Stimulated activated CD8-positive, alpha-beta memory T cell treated with anti-CD3 and anti-CD28 coated beads, Interleukin-4, amount 100 ng/mL, for 1 hour (primary cell): ENCODE measurements at places on chromosomes 4 and X.

- no peak for DNase-seq
Measured at GRCh38 chr4:19259920-19260319, 991.8 kb upstream of the SLIT2 start.

GRCh38 chrX:107826238-107827029 lies 768 bp downstream of the MID2 start:
- DNase-seq, result peak; percentile 2

GRCh38 chrX:12412561-12412960 lies 274.3 kb downstream of the FRMPD4 start:
- DNase-seq, result no peak

GRCh38 chr4:4606321-4606720 lies 64.5 kb upstream of the STX18 start:
- no peak for DNase-seq

DNA sequence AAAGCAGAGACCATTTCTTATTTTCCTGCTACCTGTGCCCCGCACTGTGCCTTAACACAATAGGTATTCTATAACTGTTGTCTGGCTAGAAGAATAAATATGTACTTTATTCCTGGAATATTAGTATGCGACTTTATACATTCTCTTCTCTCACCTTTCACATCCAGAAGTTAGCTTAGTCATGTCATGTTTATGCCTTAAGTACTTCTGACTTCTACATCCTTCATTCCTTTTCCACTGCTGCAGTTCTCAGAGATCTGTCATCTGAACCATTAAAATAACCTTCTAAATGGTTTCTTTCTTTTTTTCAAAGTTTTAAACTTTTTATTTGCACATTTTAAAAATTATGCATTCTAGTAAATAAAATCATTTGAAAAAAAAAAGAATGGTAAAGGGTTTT lies 34.4 kb downstream of the KIF4A start:
- DNase-seq, result no peak

- DNase-seq, result no peak
Measured at GRCh38 chr4:42646999-42647541, 9.8 kb downstream of the ATP8A1 start.

DNA sequence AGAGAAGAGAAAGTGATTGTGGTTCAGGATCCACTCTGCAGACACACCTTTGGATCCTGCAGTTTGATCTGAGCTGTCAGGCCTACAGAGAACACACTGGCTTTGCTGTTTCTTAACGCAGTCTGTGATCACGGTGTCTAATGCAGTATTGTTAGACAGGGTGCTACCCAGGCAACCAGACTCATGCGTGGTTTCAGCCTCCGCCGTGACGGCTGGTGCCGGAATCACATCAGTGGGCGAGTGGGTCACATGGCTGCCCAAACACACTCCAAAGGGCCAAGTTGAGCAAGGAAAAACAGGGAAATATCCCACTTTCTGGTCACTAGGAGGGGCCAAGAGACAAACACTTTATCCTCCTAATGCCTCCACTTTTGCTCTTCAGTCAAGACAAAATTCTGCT lies 27.5 kb downstream of the CCDC149 start:
- DNase-seq, result no peak

DNA sequence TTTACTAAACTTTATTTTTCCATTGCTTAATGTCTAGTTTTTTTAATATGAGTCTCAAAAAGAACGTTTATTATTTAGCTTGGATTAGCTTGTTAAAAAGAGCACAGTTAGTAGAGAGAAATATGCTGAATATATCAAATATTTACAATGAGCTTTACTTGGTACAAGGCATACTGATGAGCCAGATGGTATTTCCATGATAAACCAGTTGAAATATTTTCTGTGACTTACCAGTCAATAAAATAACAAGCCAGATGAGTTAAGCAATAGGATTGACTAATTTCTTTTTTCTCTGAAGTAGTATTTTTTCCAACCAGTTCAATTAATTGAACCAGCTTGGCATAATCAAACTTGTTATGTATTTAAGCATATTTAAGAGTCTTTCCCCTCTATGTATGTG lies 134.1 kb downstream of the KLHL34 start:
- DNase-seq, result no peak

DNA sequence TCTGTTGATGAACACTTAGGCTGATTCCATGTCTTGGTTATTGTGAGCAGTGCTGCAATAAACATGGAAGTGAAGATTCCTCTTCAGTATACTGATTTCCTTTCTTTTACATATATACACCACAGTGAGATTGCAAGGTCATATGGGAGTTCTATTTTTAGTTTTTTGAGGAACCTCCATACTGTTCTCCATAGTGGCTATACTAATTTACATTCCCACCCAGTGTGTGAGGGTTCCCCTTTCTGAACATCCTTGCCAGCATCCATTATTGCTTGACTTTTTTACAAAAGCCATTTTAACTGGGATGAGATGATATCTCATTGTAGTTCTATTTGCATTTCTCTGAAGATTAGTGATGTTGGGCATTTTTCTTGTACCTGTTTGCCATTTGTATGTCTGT lies 80.5 kb upstream of the GALNT7 start:
- DNase-seq, result no peak

DNA sequence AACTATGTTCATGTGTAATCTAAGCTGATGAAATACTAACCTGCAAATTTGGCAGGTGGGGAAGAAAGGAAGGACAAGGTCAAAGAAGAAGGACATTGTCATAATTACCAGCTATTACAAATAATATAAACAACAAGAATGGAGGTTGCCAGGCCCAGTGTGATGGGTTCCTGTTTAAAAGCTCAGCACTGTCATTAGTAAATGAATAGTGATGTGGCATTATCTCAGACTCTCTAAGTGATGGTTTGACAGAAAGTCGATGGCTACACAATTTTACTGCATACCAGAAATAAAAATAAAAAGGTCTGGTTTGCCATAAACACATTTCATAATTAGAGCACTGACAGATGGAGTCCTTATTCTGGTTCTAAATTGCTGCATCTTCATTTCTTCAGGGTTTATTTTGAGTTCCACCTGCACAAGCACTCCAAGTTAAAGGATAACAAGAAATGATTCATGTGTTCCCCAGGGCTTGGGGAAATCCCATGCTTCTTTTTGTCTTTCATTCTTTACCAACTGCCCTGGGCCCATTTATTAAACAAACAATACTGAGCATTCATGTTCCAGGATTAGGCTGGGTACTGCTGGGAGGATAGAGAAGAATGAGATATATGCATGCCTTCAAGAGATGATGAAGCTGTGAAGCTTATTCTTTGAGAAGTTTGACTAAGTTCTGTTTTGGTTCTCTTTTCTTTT lies 367.8 kb upstream of the RASGEF1B start:
- DNase-seq, result no peak

DNA sequence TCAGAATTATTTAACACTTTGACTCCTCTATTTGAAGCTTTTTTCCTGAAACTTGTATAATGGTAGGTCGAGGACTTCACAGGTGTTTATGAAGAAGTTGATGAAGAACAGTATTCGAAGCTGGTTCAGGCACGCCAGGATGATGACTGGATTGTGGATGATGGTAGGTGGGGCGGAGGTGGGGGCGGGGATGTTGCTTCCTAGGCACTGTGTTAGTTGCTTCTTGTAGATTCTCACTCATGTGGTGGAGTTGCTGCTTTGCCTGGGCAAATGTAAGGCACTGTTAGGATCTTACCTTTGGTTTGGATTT lies 9.4 kb downstream of the POLA1 start:
- no peak for DNase-seq

GRCh38 chr4:185468999-185469398 lies 2.5 kb downstream of the CCDC110 start:
- no peak for DNase-seq

DNA sequence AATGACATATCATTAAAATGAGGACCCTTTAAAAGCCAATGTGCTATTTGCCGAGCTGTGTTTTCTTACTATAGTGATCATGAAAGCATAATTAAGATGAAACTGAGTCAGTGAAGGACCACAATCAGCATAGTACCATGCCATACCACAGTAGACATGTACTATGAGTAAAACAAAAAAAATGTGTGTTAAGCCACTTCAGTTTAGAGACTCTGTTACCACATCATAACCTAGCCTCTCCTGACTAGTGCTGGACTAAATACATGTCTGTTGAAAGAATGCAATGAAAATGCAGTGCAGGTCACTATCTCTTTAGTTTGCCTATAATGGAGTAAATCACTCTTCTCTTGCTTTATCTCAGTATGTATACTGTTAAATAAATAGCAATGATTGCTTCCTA lies 12.3 kb upstream of the DDX53 start:
- DNase-seq, result no peak

DNA sequence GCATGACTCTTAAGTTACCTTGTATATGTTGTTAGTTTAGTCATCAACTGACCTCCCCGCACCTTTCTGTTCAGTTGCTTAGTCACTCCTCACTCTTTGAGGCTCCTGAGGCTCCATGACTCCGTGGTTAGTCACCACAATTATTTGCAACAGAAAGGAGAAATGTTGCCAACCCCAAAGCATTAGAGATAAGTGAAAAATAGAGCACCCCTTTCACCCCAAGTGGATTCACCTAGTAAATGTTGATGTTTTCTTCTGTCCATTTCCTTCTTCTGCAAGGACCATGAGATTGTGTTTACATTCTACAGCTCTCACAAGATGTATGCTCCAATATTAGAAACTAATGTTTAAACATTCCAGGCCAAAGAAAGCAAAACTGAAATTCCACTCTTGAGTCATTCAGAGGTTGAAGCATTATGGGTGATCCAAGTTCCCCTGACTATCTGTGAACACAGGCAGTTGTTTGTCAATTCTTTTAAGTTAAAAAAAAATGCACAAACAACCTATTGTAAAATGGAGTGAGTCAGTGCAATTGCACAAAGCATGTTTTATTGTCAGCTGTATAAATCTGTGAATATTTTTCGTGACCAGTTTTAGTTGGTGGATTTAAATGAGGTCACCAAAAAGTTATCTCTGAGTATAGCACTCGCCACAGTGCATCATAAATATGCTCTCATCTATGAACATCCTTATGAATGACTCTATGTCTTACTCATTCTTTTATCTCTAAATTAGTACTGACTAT lies 552.4 kb upstream of the MAGEB2 start:
- DNase-seq, result no peak

- DNase-seq, result no peak
Measured at GRCh38 chr4:187849556-187850225, 145.9 kb upstream of the ZFP42 start.

DNA sequence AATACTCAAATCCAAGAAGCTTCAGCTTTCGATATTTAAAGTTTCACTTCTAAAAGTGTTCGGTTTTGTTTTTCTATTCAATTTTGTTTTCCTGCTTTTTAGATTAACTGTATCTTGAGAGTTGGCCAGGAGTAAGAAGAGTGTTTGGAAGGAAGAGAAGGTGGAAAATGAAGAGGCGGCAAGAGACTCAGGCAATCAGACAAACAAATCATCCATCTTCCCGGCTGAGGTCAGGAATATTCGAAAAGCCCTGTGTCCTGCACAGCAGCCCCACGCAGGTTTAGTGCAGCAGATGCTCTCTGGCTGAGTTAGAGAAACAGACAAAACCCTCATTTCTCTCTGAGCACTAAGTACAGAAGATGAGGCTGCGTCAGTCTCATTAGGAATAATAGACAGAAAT lies 330.3 kb upstream of the NOCT start:
- DNase-seq, result no peak
